ENCODE measurements at places on chromosomes 7 and 10. TPM values are rescaled to one million over a fixed set of nuclear protein-coding genes. Genes with fewer than 3 reads are reported as not detected.

DNA sequence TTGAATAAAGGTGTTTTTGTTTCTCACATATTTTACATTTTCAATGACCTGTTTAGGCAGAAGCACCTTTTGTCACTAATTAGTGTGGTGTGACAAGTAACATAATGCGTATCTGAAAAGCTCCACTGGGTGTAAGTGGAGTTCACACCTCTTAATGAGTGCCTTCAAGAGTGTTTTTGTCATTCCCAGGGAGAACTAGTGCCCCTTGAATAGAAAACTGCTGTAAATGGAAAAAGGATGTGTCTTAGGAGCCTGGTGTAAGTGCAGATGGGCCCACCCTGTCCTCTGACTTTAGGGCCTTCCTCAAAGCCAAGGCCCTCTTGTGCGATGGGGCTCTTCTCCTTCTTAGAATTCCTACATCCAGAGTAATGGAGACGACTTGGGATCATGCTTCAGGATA, 170.0 kb downstream of the MGMT start:
- H3K27ac ChIP-seq = no peak overlapping the region
- peaks cover 8% of the 10 kb centered on the region for H3K4me1 ChIP-seq
- no peak overlapping the region for H3K4me3 ChIP-seq

DNA sequence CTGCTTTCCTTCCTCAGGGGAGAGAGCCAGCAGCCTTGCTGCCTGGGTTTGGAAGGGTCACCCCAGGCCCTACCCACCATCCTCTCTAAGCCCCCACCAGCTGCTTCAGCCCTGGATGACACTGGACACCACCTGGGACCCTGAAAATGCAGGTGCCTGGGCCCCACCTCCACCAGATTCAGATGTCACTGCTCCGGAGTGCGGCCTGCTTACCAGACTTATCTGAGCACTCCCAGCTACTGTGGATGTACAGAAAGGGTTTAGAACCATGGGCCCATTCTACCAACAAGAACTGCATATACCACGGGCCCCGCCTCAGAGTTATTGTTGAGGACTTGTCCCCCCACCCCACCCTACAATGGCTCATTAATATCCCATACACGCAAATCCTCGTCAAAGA, 172.3 kb downstream of the PTPRN2 start:
- H3K4me3 ChIP-seq = no peak overlapping the region
- H3K27me3 ChIP-seq = no peaks in the 10 kb centered on the region
- H3K27ac ChIP-seq = no peak overlapping the region

DNA sequence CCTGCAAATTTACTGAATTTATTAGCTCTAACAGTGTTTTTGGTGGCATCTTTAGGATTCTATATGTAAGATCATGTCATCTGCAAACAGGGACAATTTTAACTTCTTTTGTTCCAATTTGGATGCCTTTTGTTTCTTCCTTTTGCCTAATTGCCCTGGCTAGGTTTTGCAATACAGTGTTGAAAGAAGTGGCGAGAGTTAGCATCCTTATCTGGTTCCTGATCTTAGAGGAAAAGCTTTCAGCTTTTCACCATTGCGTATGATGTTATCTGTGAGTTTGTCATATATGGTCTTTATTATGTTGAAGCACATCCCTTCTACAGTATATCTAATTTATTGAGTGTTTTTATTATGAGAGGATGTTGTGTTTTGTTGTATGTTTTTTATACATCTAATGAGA, 301.4 kb downstream of the PTPRN2 start:
- no peaks in the 10 kb centered on the region for H3K27me3 ChIP-seq
- DNase-seq = no peak
- H3K4me1 ChIP-seq = no peaks in the 10 kb centered on the region

GRCh38 chr7:67625257-67625737, 628.7 kb downstream of the TYW1 start:
- DNase-seq = peak; percentile 75
- no peak overlapping the region for H3K27ac ChIP-seq
- H3K36me3 ChIP-seq = no peaks in the 10 kb centered on the region
- H3K4me3 ChIP-seq = peak overlapping the region; percentile 20

The PALD1 gene
- total RNA-seq = 48.7 TPM

The C10orf62 gene
- not detected for total RNA-seq

The ACTR3C gene
- total RNA-seq = 1.5 TPM

The SCART1 gene
- 0.59 TPM for total RNA-seq

Measured in GM23338 (cell line).